T-helper 22 cell (primary cell): ENCODE measurements at places on chromosomes 16 and 17.

GRCh38 chr17:21029515-21029914 lies 13.3 kb downstream of the USP22 start:
- no peak for DNase-seq

DNA sequence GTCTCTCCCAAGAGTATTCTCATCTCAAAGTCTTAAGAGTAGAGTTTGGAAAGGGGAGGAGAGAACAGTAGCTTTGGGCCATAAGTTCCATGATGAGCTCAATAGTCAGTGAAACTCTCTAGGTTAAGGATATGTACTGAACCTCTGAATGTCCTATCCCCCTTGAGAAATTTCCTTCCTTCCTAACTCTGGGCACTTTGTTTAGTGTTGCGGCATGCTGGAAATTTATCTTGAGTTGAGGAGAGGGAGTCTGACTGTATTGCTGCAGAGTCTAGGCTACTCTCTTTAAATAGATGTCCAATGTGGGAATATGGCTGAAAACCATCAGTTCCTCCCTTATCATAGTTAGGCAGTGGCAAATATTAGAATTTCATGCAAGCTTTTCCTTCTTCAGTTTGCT lies 16.1 kb downstream of the MRTFB start:
- DNase-seq, result no peak

- no peak for DNase-seq
These were observed 170.2 kb downstream of the RAB11FIP4 start for GRCh38 chr17:31561469-31562375.

DNA sequence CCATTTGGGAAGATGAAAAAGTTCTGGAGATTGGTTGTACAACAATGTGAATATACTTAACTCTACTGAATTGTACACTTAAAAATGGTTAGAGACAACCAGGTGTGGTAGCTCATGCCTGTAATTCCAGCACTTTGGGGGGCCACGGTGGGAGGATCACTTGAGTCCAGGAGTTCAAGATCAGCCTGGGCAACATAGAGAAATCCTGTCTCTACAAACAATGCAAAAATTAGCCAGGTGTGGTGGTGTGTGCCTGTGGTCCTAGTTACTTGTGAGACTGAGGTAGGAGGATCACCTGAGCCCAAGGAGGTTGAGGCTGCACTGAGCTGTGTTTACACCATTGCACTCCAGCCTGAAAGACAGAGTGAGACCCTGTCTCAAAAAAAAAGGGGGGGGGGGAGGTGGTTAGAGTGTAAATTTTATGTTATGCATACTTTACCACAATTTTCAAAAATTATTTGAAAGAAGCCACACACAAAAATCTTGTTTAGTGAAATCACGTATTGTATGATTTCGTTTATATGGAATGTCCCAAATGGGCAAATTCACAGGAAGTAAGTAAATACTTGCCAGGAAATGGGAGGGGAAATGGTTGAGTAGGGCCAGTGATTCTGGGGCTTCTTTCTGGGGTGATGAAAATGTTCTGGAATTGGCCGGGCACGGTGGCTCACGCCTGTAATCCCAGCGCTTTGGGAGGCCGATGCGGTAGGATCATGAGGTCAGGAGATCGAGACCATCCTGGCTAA lies 37.1 kb upstream of the AMZ2 start:
- DNase-seq, result no peak

GRCh38 chr17:20073055-20073979 lies 64.2 kb downstream of the SPECC1 start:
- DNase-seq, result no peak

DNA sequence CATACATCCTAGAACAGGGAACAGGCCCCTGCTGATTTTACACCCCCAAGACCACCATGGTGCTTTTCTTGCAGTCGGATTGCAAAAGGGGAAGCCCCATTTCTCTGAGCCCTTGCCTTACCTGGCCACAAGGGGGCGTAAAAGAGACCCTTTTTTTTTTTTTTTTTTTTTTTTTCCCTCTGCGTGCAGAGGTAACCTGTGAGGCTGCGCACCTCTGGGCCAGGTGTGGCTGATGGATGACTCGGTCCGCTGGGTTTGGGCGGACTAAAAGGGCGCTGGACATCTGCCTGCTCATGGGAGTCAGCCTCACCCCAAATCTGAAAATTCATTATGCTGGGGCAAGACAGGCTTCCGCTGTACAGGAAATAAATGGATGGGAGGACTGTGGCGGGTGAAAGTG lies 281.0 kb downstream of the CBLN1 start:
- no peak for DNase-seq

GRCh38 chr16:85611444-85612190 lies 1.5 kb upstream of the GSE1 start:
- DNase-seq, result no peak

DNA sequence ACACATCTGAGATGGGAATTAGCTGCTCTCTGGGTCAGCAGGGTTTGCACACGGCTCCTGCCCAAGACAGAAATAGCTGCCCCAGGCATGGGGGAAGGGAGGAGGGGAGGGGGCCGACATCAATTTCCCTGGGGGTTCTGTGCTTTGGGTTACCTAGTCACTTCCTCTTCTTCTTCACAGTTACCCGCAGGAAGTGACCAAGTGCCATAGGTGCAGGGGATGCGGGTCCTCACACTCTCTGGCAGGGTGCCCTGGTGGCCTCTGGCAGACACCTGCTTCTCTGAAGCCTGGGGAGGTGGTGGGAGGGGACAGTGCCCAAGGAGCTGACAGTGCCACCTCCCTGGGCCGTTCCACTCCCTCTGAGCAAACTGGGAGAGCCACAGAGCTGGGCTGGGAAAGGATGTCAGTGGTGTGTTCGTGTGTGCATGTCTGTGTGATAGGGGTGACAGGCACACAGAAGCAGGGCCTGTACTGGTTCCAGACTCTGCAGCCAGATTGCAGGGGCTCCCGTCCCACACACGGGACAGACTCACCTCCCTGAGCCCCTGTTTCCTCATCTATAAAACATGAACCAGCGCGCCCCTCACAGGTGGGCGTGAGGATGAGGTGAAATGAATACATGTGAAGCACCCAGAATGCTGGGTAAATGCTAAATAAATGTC lies 18.2 kb downstream of the SCN4A start:
- no peak for DNase-seq

DNA sequence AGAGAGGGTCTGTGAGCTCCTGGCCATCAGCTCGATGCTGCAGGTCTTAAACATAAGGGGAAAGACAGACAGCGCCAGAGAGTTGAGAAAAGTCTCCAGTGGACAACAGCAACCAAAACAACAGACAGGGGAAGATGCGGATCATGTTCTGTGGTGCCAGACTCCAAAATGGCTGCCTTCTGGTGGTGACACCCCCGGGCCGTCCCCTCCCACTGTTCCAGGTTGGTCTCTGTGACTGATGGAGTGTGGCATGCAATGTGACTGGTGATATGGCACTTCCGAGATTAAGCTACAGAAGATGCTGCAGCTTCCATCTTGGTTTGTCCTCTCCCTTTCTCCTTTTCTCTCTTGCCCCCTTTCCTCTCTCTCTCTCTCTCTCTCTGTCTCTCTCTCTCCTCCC lies 40.4 kb upstream of the RBFOX3 start:
- no peak for DNase-seq

DNA sequence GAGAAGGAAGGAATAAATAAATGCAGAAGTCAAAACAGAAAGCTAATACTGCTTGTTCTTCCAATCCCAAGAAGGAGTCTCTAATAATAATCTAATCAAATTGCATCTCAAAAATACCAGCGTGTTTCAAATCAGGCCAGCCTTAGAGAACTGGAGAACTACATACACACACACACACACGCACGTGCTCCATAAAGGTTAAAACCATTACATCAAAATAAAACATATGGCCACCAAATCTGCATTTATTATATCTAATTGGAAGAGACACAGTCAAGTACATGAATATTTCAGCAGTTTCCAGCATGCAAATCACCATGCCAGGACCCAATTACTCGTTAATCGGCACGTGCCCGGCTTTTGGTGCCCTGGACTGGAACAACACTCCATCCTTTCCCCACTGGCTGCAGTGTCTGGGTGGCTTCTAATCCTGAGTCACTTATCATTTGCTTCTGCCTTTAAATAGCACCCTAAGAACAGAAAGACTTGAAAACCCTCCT lies 20.4 kb upstream of the KDM8 start:
- DNase-seq, result no peak

GRCh38 chr16:3744018-3744417 lies 26.7 kb upstream of the TRAP1 start:
- DNase-seq, result no peak

GRCh38 chr17:55456307-55457240 lies 34.9 kb upstream of the MMD start:
- DNase-seq, result no peak

- no peak for DNase-seq
These were observed 30.4 kb downstream of the SOCS3 start for GRCh38 chr17:78329263-78330059.

DNA sequence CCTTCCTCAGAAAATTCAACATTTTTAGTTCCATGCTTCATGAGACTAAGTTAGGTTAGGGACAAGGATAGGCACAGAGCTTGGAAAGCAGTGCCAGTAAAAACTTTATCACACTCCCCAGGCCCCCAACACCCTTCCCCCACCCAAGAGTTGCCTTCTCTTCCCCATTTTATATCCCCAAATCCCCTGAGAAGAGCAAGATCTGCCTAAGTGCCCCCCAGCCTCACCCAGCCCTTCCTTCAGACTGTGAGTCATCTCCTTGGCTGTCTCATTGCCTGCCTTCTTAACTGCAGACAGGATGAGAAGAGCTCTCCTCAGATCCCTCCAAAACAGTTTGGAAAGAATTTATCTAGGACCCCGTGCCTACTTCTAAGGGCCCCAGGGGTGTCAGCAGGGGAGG lies 55.8 kb downstream of the NEUROD2 start:
- DNase-seq, result no peak

DNA sequence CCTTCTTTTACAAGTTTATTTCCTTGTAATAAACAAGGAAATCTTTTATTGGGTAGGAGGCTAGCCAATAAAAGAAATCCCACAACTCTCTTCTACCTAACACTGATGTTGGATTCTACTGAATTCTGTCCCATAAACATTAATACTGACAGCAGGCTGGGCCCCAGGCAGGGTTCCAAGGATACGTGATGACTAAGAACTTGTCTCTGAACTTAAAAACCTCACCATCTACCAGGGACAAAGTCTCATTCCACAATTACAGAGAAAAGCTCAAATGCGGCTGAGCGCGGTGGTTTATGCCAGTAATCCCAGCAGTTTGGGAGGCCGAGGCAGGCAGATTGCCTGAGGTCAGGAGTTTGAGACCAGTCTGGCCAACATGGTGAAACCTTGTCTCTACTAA lies 64.9 kb downstream of the ARHGAP17 start:
- DNase-seq, result no peak

DNA sequence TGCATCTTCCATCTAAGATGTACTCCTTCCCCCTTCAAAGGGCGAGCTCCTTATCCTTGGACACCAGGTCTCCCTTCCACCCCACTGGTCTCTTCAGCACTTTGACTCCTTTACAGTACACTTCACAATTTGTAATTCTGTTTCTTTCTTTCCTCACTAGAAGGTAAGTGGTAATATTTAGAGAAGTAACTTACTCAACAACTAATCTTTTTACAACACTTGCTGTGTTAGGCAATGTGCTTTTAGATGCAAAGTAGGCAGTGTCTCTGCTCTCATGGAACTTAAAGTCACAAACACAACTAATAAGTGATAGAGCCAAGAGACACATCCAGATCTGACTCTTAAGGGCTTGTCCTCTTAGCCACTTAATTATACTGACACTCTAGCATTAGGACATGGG lies 6.4 kb downstream of the SIAH1 start:
- no peak for DNase-seq

- DNase-seq, result no peak
These were observed 1.3 kb downstream of the RHBDF1 start for GRCh38 chr16:71210-71539.
